D341Med (cell line): ENCODE measurements at places on chromosomes 13 and 19.

- DNase-seq = peak; percentile 27
Observed at GRCh38 chr19:51026554-51026831, at the start of gene KLK11. KLK11 (minus strand) TSS chr19:51026616; CDS start chr19:51025631, 985 bp downstream.

DNA sequence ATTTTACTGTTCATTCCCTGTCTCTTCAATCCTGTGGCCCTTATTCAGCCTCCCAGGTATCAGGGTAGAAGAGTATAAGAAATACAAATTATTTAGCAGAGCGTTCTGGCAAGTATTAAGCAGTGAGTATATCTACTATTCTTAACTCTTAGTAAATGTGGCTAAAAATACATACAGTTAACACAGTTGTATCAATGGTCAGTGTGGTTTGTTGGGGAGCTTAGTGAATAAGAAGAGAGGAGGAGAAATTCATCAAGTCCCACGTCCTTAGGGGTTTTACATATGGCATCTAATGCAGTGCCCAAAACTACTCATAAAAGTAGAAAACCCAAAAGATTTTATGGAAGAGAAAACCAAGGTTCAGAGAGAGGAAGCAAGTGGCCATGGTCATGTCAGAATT is 691.0 kb upstream of the SGCG start:
- no peak for DNase-seq

- no peak for DNase-seq
Observed at GRCh38 chr13:98879957-98880356, 97.9 kb downstream of the DOCK9 start.

GRCh38 chr13:50921706-50922105 is 12.1 kb downstream of the RNASEH2B start:
- DNase-seq = no peak

GRCh38 chr19:2607712-2608601 is 94.5 kb downstream of the GNG7 start:
- no peak for DNase-seq

- no peak for DNase-seq
Observed at GRCh38 chr13:42762251-42762650, 19.1 kb upstream of the FAM216B start.

- DNase-seq = no peak
Observed at GRCh38 chr19:21749090-21749489, 18.3 kb downstream of the ZNF100 start.

- no peak for DNase-seq
Observed at GRCh38 chr13:28494504-28494777, 487 bp downstream of the FLT1 start.

- no peak for DNase-seq
Observed at GRCh38 chr19:42252365-42253244, 2.3 kb downstream of the ERF start.

DNA sequence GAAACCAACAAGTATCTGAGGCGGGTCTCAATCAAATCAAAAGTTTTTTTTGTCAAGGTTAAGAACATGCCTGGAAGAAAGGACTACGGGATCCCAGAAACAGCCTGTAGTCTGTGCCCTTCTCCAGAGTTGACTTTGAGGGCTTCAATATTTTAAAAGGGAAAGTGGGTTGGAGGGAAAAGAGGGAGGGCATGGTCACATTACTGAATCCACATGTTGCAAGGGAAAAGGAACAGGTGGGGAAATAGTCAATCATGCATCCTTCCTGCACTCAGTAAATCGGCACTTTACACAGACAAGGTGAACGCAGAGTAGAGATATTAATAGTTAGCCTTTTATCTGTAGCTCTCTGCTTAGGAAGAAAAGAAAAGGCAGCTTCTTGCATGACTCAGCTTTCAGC is 808.5 kb downstream of the UQCRFS1 start:
- no peak for DNase-seq

DNA sequence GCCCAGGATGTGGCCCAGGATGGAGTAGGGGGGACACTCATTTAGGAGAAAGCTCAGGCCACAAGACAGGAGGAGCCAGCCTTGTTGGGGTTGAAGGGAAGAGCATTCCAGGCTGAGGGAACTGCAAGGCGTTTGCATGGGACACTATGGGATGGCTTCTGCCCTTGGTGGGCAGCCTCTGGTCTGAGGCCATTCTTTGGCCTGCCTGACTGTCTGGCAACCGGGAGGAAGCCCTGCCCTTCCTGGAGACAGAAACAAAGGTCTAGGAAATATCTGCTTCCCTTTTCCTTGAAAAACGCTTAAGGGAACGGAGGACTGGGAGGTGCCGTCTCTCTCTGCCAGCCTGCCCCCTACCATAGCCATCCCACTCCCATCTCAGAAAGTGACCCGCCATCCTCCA is 2.8 kb upstream of the ICAM1 start:
- no peak for DNase-seq
